ENCODE measurements at places on chromosomes 16 and 17. TPM values are rescaled to one million over a fixed set of nuclear protein-coding genes. Genes with fewer than 3 reads are reported as not detected.
A peak's percentile ranks its signal among the peaks of the same experiment; 100 is the strongest.

The RHBDL1 gene
- total RNA-seq, result 6.0 TPM

The ELMO3 gene
- total RNA-seq, result 73.8 TPM

DNA sequence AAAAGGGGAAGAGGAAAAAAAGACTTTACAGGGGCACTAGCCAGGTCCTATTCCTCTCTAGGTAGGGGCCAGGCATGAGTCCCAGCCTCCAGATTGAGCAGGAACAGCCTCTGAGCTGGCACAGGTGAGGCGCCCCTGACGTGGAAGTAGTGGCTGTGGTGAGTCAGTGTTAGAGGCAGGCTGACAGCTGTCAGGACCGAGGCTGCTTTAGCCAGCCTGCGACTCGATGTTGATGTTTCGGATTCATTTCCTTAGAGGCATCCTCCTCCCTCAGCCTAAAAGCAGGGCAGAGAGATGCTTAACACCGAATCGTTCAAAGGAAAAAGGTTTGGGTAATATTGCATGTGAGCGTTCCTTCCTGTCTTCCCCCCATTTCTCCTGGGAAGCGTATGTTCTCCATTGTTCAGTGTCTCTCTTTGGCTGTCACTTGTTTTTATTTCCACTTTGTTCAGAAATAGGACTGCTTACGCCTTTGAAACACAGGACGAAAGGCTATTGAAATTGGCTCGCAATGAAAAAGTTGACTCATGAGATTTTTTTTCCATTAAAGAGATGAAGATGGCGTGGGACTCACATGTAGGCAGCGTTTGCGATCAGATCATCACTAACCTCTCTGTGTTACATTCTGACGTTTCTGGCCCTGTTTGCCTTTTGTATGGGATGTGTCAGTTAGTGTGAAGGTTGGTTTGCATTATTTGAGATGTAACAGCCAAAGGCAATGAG lies 1.3 kb downstream of the KIAA0513 start:
- no peaks in the 10 kb centered on the region for H3K27me3 ChIP-seq
- H3K4me1 ChIP-seq, result peaks cover 7% of the 10 kb centered on the region
- peak overlapping the region; percentile 92 for H3K27ac ChIP-seq
- peak; percentile 80 for DNase-seq
- peak overlapping the region; percentile 94 for H3K4me3 ChIP-seq

DNA sequence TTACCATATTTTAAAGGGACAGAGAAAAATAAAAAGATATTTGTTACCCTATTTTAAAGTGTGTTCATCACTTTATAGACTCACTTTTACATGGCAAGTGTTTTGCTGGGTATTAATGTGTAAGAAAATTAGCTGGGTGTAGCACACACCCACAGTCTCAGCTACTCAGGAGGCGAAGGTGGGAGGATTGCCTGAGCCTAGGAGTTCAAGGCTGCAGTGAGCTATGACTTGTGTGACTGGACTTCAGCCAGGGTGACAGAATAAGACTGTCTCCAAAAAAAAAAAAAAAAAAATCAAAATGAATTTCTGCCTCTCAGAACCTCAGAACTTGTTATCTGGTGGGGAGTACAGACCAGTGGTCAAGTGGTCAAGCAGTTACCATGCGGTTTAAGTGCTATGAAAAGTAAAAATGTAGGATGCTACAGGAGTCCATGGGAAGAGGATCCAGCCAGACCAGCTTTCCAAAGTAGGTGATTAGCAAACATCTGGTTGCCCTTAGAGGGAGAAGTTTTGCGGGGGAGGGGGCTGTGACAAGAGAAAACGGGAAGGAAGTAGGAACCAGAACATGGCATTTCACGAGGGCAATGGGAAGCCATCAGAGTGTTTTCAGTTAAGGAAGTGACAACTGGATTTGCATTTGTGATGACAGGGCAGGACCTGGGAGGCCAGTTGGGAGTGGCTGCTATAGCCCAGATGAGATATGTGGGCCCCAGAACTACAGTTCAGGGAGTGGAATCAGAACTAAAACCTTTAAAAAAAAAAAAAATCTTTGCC lies 13.9 kb downstream of the CNEP1R1 start:
- DNase-seq, result peak; percentile 60
- no peaks in the 10 kb centered on the region for H3K4me1 ChIP-seq
- H3K27ac ChIP-seq, result peak overlapping the region; percentile 73
- H3K36me3 ChIP-seq, result no peaks in the 10 kb centered on the region
- H3K4me3 ChIP-seq, result no peak overlapping the region

DNA sequence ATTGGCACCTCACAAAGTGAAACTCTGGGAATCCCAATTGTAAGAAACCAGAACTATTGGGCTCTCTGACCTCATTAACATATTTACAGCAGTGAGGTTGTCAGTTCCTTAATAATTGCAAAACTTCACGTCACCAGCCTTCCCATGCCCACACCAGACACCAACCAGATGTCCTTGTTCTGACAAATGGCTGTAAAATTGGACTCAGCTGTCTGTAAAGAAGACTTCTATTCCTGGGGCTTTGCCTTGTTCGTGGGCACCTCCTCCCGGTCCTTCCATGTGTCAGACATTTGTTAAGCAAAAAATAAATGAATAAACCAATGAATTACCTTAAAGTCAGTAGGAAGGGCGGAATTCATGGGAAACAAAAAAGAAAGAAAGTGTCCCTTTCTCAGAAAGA lies 284.3 kb upstream of the CDH11 start:
- no peak for DNase-seq
- H3K27ac ChIP-seq, result no peak overlapping the region
- H3K36me3 ChIP-seq, result no peaks in the 10 kb centered on the region
- H3K4me1 ChIP-seq, result no peaks in the 10 kb centered on the region
